HFFc6 (cell line): ENCODE measurements at places on chromosomes 6 and 20. TPM values are rescaled to one million over a fixed set of nuclear protein-coding genes. Genes with fewer than 3 reads are reported as not detected.

- DNase-seq = peak; percentile 15
These were observed 172.1 kb downstream of the CDKAL1 start for GRCh38 chr6:20706238-20706938.

GRCh38 chr20:12570371-12570770 is 438.4 kb upstream of the SPTLC3 start:
- no peak for DNase-seq

DNA sequence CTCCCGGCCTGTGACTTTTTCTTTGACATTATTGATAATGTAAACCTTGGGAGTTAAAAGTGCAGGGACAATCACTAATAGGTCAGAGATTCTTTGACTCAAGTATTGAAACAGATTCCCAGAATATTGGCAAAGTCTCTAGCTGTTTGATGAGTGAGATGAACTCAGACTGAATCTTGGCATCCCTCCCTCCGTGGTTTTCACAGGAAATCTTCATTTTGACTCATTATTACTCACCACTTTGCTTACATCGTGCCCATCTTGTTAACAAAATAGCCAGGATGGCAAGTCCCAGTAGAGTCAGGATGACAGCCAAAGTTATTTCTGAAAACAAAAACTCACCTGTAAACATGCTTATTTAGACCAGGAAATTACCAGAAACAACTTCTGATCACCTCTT is 2.0 kb downstream of the TSBP1 start:
- DNase-seq = peak; percentile 65

DNA sequence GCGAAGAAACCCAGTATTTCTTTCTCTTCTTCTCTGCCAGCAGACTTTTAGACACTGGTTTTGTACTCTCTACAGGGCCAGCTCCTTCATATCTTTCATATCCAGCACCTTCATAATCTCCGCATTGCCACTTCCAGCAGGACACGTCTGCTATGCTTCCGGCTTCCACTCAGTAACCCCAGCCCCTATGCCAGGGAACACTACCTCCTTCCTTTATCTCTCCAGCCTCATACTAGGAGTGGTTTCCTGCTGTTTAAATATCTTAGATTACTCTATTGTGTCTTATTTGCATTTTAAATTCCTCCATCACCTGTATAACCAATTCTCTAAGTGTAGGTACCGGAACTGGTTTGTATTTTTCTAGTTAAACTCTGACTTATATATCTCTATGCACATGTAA is 667.8 kb upstream of the ID4 start:
- DNase-seq = no peak

- no peak for DNase-seq
These were observed 30.0 kb upstream of the TMEM14A start for GRCh38 chr6:52640916-52641315.

DNA sequence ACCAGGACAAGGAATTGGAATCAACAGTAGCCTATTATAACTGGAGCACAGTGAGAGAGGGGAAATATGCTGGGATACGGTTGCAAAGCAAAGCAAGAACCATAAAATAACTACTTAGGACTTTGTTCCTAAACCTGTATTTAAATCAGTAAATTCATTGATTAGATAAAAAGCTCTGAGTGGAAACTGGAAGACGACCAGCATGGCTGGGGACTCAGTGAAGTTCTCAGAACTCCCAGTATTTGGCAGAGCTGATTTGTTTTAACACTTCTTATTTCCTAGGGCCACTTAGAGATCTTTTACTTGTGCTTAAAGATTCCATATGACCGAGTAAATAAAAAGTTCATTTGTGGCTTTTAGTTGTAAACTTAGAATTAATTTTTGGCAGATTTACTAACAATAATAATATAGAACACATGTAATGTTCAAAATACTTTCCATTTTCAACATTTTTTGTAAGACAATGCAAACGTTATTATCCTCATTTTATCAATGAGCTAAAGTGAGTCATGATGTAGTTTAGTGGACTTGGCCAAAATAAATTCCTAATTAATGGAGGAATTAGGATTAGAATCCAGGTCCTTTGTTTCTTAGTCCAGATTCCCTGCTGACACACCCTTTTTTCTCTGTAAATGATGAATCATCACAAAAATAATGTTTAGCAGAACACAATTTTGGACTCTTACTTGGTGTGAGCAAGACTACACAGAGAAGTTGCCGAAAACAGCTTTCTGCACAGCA is 392.9 kb downstream of the GJA1 start:
- DNase-seq = no peak

GRCh38 chr20:34636648-34637047 is 40.2 kb downstream of the PIGU start:
- no peak for DNase-seq

DNA sequence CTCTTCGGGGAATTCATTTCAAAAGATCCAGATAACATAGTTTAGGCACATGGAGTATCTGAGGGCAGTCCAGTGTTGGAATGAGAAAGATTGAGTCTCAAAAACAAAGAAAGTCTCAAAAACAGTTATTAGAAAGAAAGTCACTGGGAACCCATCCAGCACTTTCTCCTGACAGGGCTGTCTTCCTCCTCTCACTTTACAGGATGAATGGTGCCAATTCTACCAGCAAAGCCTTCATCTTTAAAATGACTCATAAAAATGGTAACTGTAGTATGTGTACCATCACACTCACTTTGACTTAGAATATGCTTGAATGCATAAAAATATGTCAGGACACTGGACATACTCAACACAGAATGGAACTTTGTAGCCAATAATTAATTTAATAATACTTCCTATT is 71.3 kb downstream of the SLC22A3 start:
- no peak for DNase-seq

DNA sequence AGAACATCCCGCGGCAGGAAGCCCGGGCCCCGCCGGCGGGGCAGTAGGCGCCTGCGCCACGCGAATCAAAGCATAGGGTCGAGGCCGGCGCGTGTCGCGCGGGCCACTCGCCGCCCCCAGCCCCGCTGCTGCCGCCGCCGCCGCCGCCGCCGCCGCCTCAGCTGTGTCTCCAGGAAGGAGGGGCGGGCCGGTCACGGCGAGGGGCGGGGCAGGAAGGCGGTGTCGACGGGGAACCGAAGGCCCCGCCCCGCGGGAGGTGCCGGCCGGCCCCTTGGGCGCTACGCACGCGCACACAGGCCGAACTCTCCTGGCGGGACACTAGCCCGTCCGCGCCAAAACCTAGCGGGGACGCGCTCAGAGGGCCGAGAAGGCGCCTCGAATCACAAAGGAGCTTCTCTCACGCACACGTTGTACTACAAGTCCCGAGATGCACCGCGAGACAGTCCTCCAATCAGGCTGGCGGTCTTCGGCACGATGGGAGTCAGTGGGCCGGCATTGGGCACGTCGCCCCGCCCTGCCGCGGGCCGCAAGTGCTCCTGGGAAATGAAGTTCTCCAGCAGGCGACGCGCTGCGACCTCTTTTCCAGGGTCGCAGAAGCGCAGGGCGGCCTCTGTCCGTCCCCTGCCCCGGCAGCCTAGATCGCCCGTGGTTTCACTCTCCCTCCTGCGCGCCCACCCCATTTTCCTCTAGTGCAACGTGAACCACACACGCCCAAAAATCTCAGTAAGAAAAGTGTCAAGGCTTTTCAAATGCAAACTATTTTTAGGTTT is at the start of gene RALGAPA2:
RALGAPA2 (minus strand) TSS at position 171 of the 770 bp plus-strand sequence; CDS start at position 7, 164 bp downstream.
- DNase-seq = peak; percentile 97

The SLC2A10 gene
- 29.6 to 33.4 TPM (median 30.5 TPM) in 3 replicates for total RNA-seq

The CRISP2 gene
- total RNA-seq = not detected in 3 replicates
